ENCODE measurements at places on chromosomes 6 and 20.

GRCh38 chr6:56695702-56696101 is 53.0 kb upstream of the DST start:
- DNase-seq = no peak

- DNase-seq = no peak
These were observed 119.3 kb downstream of the BMP7 start for GRCh38 chr20:57147185-57147584.

DNA sequence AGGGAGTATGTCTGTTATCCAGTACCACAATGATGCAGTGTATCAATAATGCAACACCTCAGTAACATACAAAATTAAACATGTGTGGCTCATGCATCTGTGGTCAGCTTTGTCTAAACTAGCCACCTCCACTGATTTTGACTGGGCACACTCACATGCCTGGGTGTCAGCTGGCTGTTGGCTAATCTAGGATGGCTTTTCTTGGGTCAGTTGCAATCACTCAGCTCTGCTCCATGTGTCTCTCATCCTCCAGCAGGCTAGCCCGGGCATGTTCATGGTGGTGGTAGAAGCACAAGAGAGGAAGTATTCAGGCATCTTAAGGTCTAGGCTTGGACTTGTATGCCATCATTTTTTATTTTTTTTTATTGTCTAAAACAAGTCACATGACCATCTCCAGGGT is 59.3 kb upstream of the JAG1 start:
- DNase-seq = no peak

GRCh38 chr6:18389479-18389878 is 2.3 kb downstream of the RNF144B start:
- DNase-seq = no peak

- DNase-seq = no peak
These were observed 45.2 kb downstream of the AKIRIN2 start for GRCh38 chr6:87656857-87657256.

DNA sequence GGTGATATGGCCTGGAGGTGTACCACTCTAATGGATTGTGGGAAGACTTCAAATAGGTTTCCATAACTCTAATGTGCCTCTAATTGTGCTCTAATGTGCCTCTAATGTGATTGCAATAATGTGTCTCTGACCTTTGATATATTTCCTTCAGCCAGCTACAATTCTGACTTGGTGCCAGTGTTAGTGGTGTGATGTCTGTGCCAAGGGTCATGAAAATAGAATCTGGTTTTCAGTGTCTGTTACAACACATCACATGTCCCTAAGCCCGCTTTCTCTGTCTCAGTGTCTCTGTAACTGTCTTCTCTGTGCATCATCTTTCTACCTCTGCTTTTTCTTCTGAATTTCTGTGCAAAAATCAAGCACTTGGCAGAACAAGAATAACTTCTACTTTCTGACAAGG is 77.2 kb upstream of the ECI2 start:
- no peak for DNase-seq

- DNase-seq = no peak
These were observed 65.5 kb upstream of the BTN3A2 start for GRCh38 chr6:26299286-26300042.

DNA sequence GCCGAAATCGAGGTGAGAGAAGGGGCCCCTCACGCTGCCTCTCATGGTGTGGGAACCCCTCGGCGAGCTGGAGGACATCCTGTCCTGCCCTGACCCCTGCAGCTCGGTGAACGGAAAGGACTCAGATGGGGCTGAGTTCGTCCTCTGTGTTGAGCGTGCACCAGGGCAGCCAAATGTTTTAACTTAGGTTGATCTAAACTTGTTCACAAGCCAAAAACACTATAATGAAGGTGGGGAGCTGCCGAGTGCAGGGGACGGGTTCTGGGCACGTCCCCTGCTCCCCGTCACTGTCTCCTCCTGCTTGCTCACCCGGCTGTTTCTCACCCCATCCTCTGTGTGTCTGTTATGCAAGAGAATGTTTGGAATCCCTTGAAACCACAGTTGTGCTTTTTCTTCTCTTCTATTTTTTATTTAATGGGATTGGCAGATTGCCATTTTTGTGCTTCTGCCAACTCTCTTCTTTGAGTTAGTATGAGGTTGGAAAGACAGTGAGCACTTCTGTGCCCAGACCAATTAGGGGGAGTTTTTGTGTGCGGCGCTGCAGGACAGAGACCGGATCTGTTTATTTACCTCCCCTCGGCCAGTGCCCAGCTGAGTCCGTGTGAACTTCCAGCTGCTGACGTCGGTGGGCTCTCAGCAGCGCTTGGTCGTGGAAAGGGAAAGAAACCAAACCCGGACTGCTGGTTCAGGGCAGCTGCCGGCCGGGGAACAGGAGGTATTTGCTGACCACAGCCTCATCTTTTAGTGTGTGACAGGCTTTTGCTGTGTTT is 158.1 kb downstream of the DTNBP1 start:
- DNase-seq = no peak

- DNase-seq = no peak
These were observed 12.5 kb downstream of the ENTPD6 start for GRCh38 chr20:25207960-25208534.

DNA sequence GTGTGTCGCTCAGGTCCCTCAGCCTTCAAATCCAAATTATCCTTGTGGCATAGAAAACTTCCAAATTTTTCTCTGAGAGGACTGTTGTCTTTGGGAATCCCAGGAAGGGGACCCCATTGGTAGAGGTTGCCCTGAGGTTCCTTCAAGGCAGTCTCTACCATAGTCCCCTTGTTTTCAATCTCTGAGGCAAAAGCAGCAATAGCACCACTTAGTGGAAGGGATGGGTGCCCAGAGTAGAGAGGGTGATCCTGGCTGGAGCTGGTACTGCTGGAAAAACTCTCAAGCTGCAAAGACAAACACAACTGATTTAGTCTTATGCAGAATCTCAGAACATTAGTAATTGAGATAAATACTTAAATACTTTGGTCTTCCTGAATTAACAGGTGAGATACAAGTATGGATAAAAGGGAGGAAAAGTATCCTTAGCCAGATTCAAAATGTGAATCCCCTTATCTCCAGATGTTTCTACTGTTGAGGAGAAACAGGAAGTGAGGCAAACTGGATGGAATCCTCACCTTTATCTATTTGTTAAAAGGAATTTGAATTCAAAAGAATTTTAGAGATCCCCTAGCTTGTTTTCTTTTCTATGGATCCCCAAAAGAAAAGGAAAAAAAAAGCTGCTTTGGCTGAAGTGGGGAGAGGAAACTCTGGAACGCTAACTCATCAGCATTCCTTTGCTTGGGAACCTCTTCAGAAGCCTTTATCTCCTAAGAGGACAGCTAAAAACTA is 13.4 kb downstream of the ZNF318 start:
- DNase-seq = no peak

DNA sequence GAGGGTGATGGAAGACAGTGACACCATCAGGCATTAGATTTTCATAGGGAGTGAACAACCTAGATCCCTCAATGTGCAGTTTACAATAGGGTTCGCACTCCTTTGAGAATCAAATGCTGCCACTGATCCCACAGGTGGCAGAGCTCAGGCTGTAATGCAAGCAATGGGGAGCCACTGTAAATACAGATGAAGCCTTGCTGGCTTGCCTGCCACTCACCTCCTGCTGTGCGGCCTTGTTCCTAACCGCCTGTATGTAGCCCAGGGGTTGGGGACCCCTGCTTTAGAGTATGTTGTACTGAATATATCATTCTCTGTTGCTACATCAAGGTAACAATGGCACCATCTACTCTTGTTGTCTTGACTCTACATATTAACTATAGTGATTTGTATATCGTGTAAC is 37.1 kb downstream of the TPD52L1 start:
- no peak for DNase-seq

DNA sequence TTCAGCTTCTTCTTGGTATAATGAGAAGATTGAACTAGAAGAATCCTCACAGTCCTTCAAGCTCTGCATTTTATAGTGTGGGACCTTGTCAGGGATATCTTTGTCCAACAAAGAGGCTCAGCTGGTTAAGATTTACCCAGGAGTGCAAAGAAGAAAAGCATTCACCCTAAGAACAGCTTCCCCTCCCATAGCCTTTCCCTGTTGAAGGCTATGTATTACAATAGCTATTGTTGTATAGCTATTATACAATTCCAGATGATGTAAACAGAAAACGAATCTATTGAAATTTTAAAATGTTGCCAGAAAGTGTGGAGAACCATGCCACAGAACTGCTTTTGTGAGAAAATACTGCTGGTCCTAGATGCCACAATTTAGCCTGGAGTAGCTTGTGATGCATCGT is 85.5 kb upstream of the CNKSR3 start:
- DNase-seq = no peak
